ENCODE measurements at places on chromosomes 3 and 15.

DNA sequence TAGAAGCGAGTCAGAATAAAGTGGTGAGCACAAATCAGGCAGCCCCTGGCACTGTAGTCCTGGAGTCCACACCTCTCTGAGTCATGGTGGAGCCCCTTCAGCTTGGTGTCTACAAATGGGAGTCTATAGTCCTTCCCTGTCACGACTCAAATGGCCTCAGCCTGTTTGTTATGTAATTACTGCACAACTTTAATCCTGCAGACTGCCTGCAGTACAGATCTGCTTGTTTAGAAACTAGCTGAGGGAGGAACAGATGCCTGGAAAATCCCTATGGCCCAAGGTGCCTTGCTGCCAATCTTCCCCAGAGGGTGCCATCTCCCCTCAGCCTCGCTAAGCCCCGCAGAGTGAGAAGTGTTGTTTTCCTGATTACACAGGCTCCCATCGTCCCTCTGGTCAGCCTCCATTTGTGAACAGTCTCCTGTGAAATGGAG lies 3.9 kb upstream of the CXCR6 start:
- no peak for DNase-seq

DNA sequence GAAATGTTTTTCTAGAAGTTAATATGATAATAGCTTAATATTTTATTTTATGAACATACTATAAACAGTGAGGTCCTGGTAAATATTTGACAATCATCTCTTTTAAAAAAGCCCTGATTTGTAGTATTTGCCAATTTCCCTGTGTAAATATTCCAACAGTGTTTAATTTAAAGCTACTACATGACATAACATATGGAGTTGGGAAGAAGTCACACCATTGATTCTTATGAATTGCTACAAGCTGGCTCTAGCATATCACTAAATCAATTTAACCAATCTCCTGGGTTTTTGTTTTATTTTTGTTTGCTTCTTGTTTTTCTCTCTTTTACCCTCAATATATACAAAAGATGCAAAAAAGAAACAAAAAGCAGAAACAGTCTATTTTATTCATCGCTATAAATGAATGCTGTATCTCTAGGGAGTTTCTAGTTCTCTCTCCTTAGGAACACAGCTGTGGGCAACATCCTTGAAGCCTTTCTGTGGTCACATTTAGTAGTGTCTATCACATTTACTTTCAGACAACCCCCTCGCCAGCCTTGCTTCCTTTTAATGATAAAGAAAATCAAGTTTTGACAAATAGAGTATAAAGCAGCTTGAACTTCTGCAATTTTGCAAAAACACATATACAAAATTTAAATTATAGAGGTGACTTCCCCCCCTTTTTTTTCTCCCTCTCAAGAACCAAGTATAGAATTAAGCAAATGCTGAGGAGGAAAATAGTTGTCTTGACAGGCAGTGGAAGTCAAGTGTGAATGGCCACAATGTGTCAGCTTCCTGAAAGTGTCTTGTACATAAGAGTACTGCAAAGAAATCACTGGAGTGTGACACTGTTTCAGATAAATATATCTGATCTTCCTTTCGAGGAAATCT lies 21.4 kb downstream of the CCR1 start:
- DNase-seq = peak; percentile 33

DNA sequence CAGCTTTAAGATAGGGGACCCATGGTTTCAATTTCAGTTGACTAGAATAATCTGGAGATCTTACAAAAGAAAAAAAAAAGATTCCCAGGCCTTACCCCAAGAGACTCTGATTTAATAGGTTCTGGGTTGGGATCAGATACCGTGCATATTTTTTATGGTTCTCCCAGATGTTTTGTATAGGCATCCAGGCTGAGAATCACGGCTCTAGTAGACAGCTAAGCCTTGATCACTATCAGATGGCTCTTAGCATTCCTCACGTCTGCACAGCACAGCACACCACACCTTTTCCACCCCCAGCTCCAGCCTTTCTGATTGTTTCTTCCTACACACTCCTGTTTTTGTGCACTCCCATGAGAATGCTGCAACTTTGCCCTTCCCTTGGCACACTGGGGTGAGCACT lies 40.8 kb downstream of the TMEM45A start:
- no peak for DNase-seq

DNA sequence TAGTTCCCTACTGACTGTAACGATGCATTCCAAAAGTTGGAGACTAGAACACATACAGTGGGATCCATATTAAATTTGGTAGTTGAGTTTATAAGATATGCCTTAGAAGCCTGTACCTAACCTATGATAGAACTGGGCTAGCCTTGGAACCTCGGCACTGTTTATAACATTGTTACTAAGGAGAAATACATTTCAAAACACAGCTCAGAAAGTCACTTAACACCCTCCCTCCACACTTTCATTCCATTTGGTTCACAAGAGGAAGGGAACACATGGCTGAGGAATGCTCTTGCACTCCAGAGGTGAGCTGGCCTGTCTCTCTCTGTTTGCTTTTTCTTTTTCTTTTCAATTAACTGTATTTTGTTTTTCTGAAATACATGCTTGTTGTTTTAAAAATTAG lies 48.7 kb upstream of the TSC22D2 start:
- DNase-seq = no peak

DNA sequence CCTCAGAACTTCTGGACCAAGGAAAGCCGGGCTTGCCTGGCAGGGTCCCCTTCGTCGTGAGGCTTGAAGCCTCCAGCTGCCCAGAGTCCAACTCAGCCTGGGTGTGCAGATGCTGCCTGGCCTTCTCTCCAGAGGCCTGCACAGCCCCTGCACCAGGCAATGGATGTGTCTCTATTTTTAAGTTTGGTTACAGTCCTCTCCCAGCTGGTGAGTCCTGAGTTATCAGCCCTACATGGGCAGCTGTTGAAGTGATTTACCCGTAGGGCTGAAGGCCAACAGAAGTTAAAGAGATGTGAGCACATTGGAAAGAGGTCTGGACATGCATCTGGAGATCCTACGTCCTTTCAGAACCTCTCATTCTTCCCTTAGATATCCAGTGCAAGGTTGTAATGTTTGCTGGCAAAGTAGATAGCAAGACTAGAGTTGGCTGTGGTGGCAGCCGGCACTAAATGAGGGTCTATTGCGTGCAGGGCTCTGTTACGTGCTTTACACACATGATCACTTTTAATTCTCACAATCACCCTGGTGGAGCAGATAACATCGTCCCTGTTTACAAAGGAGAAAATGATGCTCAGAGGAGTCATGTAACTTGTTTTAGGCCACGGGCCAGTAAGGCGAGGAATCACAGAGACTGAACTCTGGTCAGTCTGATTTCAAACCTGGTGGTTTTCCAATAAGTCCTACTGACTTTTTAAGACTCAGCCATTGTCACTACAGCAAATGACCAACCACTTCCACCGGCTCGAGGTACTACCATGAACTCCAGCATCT lies 9.9 kb downstream of the FYCO1 start:
- DNase-seq = no peak

DNA sequence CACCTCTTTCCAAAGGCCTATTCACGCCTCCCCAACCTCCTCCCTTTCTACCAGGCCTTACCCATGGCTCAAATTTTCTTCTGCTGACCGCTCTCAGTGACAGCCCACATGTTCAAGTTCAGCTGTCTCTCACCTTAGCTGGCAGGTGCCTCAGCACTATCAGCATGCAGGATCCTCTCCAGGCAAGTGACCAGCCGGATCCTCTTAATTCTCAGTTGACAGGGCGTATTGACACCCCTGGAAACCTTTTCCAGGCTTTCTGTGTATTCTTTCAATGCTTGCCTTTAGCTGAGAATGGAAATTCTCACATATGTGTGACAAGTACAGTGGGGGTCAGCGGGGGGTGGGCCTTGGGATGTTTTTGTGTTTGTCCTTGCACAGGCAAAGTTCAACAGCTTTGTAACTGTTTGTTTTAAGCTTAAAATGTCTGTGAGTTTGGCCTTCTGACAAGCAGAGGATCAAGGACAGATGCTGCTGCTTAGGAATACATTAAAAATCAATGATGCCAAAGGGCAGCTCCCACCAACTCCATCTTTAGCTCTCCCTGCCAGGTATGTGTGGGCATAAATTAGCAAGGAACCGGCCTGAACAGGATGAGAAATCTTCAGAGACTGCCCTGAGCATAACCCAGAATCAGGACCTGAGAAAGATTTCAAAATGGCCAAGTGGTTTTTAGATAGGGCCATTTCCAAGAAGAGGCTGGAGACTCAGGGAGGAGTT lies 17.4 kb upstream of the BDH1 start:
- DNase-seq = no peak

DNA sequence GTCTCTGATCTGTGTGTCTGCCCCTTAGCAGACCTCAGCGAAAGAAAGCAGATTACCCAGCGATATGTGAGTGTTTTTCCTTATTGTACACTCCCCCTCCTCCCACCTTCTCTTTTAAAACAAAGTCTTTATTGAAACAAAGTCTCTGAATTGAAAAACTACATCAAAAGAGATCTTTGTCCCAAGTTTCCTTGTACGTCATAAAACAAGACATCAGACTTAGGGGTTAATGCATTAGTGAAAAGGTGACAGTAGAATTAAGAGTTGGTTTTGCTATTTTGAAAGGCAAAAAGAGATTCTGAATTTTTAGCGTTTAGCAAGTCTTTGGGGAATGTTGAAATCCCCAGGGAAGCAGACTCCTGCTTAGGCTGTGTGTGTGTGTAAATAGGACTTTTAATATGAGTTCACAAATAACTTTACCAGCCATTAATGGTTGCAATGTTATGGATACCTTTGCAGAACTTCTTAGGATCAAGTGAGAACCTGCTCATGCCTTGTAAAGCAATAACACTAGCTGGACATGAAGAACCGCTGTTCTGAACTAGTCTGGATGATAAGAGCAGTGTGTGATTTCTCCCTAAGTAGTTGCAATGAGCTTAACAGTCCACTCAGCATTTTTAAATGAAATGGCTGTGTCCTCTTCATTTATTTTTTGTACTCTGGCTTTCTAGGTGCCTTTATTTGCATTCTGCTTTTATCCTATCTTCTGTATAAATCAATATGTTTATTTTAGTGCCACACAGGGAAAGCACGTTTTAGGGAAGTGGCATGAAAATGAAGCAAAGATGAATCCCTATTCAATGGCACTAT lies 136.6 kb downstream of the MCTP2 start:
- DNase-seq = no peak

DNA sequence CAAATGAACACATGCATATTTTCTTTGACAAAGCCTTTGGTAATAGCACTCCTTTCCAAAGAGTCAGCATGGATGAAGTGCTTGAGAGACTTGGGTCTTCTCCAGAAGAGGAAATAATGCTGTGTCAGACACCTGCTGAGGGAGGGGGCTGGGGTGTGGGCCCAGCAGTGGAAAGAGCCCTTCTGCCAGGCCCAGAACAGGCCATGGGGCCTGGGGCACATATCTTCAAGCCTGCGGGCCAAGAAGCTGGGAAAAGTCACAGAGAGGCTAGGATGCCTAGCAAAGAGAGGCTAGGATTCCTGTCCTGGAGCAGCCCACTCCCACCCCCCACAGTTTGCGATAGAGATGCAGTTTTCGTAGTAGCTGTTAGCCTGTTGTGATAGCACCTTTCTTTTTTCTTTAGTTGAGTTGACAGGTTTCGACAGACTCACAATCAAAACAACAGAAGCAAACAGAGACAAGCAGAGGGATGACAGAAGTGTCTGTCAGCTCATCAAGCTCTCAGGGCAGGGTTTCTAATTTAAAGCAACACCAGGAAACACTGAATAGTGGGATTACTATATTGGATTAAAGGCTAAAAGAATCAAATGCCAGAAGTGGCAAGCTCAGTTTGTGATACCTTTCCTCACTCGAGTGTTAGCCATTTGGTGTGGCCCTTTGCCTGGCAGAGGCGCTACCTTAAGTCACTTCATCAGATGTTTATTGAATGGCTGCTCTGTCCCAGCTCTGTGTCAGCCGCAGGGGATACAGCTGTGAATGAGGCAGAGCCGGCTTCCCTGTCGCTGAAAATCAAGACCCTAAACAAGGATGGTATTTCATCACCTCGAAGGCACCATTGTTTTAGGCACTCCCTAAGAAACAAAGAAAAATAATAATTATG lies 19.0 kb downstream of the CMTM7 start:
- no peak for DNase-seq

DNA sequence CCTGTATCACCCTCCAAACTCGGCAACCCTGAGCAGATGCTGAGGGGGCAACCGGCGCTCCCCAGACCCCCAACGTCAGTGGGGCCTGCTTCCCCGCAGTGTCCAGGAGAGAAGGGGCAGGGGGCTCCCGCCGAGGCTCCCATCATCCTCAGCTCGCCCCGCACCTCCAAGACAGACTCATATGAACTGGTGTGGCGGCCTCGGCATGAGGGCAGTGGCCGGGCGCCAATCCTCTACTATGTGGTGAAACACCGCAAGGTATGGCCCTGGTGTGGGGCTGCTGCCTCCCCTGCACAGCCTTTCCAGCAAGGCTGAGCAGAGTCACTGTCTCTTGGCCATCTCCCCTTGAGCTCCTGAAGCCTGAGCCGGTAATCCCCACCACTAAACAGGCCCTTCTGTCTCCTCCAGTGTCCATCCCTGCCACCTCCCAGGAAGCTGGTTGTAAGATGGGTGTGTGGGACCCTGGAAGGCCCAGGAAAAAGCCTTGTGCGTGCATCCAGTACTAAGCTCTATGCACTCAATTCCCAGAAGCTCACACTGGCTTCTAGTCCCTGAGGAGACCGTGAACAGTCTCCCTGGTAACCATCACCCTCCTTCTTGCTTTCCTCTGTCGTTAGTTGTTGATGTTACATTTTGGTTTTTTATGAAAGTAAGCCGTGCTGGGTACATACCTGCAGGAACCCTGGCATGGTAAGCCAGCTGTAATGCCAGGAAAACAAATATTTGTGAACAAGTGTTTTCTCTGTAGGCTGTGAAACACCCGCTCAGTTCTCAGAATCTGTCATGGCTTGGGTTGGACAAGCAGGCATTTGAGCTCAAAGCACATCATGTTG lies 63.3 kb downstream of the BOC start:
- DNase-seq = no peak

DNA sequence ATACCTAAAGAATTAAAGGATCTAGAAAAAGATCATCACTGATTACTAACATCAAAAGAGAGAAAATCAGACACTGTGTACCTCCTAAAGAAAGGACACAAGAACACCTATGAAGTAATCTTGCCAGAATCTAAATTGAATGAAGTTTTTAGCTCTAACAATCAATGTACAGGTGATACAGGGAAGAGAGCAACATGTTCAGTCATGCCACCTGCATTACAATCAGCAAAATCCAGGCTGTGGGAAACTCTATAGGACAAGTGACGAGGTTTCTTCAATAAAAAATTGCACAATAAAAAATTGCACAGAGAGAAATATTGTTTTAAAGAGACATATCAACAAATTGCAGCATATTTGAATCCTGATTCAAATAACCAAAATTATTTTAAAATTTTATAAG lies 93.3 kb downstream of the SEMA5B start:
- no peak for DNase-seq

GRCh38 chr3:136783708-136784191 lies 31.6 kb upstream of the STAG1 start:
- DNase-seq = no peak

DNA sequence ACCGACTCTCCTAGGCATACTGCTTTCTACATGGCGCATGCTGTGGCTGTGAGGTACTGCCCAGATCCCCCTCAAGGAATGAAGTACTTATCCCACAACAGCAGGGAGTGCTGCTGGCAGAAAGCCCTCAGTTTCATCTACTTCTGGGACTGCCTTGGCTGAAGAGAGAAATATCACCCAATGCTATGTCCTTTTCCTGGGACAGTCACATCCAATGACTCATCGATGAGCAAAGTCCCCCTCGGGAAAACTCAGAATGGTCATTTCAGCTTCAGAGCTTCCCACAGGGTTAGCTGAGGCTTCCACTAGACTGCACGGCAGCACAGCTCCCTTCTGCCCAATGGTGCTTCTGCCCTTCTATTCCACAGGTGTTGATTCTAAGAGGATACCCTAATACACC lies 3.6 kb upstream of the NMD3 start:
- peak; percentile 22 for DNase-seq

Measured in inflammatory macrophage treated with lipopolysaccharide for 1 hour (primary cell).